ENCODE measurements at places on chromosomes 1 and 21.

- no peak for DNase-seq
These were observed 48.3 kb downstream of the C1orf198 start for GRCh38 chr1:230819976-230820375.

- DNase-seq, result no peak
These were observed 25.6 kb downstream of the MEF2D start for GRCh38 chr1:156474966-156475365.

DNA sequence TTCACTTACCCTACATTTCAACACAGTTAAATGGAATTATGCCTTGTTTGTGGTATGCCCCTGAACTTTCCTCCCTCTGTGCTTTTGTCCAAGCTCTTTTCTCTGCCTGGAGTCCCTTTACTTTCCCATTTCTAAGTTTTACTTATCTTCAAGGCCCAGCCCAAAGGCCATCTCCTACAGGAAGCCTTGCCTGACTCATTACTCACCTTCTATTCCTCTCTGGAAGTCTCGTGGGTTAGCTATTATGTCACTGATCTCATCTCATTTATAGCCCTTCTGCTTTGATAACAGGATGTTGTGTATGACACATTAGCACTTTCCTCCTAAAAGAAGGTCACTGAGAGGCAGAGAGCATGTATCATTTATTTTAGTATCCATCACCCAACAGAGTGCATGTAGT, 78.8 kb upstream of the CD1D start:
- DNase-seq, result no peak

- no peak for DNase-seq
These were observed 9.2 kb downstream of the CLDN8 start for GRCh38 chr21:30206551-30207251.

GRCh38 chr1:64343105-64343822, 126.7 kb upstream of the CACHD1 start:
- DNase-seq, result no peak

Data from stimulated activated CD4-positive, alpha-beta T cell treated with anti-CD3 and anti-CD28 coated beads, Interleukin-2, amount 100 ng/mL, for 24 hours (primary cell).